Esophagus muscularis mucosa (tissue), 4 donors: ENCODE measurements at places on chromosomes 7 and 10. TPM values are rescaled to one million over a fixed set of nuclear protein-coding genes. Genes with fewer than 3 reads are reported as not detected.

- H3K4me1 ChIP-seq, result peaks cover 35% of the 10 kb centered on the region
- H3K4me3 ChIP-seq, result peak overlapping the region; percentile 82
These were observed 870 bp downstream of the GNA12 start for GRCh38 chr7:2843191-2843685.

The TRIM50 gene
- not detected for total RNA-seq

GRCh38 chr10:110566472-110567200 is 859 bp upstream of the SMC3 start:
- no peaks in the 10 kb centered on the region for H3K27me3 ChIP-seq
- no peaks in the 10 kb centered on the region for H3K36me3 ChIP-seq
- peaks cover 39% of the 10 kb centered on the region for H3K4me1 ChIP-seq
- H3K27ac ChIP-seq, result peak overlapping the region; percentile 89
- no peak for DNase-seq

DNA sequence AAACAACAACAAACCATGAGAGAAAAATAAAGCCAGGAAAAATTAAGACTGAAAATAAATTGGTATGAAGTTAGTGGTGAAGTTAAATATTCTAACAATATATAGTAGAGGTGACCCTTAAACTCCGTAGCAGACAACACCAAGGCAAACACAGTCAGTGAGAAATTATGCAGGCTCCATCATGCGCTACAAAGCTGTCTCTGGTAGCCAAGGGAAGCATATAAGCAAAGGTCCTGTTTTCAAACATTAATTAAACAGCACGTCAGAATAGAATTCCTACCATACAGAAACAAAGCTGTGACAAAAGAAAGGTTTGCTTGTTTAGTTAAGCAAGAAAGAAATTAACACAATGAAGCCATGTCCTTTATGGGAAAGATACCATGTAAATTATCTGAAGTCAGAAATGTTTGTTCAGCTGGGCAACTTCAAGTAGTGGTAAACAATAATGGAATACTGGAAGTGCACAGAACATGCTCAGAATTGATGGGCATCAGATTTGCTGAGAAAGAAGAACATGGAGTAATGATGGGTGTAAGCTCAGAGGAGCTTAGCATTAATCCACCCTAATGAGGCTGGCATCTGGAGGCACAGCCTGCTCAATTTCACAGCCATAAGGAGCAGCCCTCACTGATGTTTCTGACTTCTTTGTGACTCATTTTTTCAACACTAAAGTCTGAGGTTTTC is 75.7 kb downstream of the IGF2BP3 start:
- peaks cover 9% of the 10 kb centered on the region for H3K4me1 ChIP-seq
- no peaks in the 10 kb centered on the region for H3K36me3 ChIP-seq
- no peak overlapping the region for H3K4me3 ChIP-seq
- DNase-seq, result no peak
- no peaks in the 10 kb centered on the region for H3K27me3 ChIP-seq

The FFAR4 gene
- 0.45 TPM for total RNA-seq

DNA sequence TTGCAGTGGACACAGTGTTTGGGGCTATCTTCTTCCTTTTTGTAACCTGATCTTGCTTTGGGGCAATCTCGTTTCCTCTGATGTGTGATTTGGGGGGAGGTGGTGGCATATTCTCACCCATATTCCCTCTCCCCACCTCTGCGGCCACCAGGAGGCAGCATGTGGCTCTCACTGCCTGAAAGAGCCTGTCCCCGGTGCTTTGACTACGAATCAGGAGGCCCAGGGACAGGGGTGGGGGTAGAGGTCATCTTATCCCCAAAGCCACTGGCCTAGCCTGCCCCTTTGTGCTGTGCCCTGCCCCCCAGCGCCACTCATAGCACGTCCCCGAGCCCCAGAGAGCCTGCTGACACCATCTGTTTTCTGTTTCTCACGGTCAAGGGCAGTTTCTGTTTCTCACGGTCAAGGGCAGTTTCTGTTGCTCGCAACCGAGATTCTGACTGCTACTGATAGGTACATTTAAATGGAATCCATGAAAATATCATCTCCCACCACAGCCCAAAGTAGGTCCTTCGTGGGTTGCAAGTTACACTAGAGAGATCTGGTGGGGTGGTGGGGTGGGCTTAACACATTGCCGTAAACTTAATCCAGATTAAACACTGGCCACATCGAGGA is 28.2 kb downstream of the PHYH start:
- no peaks in the 10 kb centered on the region for H3K27me3 ChIP-seq
- H3K36me3 ChIP-seq, result no peaks in the 10 kb centered on the region
- H3K27ac ChIP-seq, result peak overlapping the region; percentile 27
- H3K4me1 ChIP-seq, result peaks cover 16% of the 10 kb centered on the region

DNA sequence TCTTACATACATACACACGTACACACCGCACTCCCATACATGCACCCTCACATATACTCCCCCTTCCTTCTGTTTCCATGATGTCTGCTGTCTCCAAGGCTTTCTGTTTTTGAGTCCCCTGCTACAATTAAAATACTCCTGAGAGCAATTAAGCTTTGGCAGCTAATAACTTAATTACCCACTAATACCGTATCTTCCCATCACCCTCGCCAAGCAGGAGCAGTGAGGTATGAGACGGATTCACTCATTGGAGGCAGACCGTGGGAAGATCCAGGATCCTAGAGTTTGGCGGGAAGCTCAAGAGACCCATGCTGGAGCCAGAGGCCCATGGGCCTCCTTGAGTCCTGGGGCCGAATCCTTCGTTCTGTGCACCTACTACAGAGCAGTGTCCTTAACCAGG is 1.7 kb upstream of the CALN1 start:
- no peaks in the 10 kb centered on the region for H3K4me1 ChIP-seq
- H3K4me3 ChIP-seq, result no peak overlapping the region
- no peak overlapping the region for H3K27ac ChIP-seq
- no peaks in the 10 kb centered on the region for H3K36me3 ChIP-seq
- no peaks in the 10 kb centered on the region for H3K27me3 ChIP-seq
